NCI-H446 (cell line): ENCODE measurements at places on chromosomes 7 and 10.

DNA sequence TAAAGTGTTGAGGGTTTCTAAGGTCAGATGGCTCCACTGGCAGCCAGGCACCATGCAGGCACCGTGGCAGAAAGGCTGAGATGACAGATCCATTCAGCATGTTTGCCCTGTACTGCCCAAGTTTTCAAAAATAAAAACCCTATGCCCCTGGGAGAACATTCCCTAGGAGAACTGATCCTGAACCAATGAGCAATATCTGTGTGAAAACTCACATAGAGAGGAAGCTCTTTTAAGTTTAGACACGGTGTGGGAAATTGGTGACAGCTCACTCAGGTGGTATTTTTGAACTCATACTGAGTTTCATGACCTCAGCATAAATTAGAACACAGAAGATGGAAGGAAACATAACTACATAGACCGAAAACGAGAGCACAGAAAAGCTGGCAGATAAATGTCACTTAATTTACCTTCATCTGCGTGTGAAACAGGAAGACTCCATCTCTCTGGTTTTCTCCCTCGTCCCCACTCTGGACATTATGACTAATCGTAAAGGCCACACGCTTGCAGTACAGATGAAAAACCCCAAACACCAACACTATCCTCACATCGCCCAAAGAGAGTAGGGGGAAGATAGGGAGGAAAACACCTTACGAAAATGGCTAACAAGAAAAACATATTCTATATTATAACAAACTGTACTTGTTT, 127.8 kb downstream of the ICA1 start:
- DNase-seq = no peak

- peak; percentile 70 for DNase-seq
Measured at GRCh38 chr10:28503114-28503513, 29.8 kb upstream of the WAC start.

DNA sequence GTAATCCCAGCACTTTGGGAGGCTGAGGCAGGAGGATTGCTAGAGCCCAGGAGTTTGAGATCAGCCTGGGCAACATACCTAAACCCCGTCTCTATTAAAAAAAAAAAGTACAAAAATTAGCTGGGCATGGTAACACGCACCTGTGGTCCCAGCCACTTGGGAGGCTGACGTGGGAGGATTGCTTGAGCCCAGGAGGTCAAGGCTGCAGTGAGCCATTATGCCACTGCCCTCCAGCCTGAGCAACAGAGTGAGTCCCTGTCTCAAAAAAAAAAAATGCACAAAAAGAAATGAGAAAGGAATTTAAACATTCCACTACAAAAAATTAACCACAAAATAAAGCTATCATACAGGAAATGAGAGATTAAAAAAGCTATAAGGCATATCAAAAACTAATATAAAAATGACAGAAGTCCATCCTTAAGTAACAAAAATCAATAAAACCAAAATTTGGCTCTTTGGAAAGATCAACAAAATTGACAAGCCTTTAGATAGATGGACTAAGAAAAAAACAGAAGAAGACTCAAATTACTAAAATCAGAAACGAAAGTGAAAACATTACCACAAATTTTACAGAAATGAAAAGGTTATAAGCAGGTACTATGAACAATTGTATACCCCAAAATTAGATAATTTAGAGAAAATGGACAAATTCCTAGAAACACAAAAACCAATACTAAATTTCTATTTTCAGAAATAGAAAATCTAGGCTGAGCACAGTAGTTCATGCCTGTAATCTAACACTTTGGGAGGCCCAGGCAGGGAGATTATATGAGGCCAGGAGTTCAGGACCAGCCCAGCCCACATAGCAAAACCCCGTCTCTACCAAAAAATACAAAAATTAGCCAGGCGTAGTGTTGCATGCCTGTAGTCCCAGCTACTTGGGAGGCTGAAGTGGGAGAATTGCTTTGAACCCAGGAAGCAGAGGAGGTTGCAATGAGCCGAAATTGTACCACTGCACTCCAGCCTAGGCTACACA, 42.4 kb upstream of the NANOS1 start:
- DNase-seq = no peak

- no peak for DNase-seq
Measured at GRCh38 chr7:3238525-3239210, 62.4 kb upstream of the SDK1 start.

DNA sequence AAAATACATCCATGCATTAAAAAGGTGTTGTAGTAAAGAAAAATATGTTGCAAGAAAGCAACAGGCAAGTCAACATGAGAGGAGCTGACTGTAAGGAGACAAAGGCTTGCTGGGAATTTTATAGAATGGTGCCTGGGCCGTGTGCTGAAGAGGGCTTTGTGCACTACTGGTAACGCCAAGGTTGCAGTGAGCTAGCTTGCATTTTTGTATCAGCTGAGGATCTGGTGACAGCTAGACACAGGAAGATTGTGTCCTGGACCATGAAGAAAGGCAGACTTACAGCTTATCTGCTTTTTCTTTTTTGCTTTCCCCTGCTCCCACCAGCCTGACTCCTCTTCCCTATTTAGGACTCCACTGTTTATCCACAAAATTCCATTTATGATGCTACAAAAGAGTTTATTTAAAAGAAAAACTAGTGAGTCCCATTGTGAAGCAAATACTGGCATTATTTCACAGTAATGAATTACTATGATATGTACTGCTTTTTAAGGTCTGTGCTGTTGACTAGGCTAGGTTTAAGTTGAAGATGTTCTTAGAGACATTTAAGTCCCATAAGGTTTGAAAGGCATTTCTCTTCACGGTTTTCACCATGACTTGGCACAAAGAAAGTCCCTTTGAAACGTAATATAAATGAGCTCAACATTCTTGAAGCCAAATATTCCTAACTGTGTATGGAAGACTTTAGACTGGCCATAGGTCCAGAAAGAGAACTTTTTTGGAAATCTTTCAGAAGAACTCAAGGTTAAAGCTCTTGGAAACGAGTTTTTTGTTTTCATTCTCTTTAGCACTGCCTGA, 88.6 kb downstream of the SEC23IP start:
- DNase-seq = no peak

DNA sequence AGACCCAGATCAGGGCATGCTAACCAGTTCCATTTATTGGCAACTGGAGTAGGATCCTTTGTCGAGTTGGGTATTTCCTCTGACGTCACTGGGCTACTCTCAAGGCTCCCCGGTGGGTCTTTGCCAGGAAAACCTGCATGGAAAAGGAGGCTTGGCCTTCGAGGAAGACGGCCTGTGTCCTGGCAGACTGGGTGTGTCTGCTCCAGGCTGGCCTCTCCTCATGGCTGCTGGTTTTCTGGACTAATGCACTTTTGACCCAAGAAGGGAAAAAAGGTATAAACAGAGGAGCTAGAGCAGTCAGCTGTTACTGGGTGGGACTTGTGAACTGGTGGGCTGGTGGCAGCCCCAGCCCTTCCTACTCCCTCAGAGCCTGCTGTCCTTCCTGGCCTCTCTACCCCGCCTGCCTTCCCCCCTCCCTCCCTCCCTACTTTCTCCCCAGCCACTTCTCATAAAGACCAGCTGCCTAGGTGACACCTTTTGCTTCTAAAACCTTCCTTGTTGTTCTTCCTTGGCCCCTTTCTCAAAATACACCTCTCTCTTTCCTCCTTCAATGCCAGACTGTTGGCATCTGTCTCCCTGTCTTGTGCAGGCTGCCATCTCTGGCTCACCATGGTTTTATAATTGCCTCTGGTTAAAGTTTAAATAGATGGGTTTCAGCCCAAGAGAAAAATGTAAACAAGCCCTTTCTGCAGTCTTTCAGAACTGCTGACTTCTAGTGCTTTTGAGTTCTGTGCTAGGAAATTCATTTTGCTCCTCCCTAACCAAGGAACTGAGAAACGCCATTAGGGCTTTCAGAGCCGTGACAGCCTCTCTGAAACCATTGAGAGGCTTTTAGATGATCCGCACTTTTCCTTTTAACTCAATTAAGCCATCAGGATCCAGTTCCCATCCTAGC, 101.8 kb upstream of the MKLN1 start:
- DNase-seq = no peak

GRCh38 chr7:157944051-157944450, 607.2 kb downstream of the DNAJB6 start:
- DNase-seq = no peak

DNA sequence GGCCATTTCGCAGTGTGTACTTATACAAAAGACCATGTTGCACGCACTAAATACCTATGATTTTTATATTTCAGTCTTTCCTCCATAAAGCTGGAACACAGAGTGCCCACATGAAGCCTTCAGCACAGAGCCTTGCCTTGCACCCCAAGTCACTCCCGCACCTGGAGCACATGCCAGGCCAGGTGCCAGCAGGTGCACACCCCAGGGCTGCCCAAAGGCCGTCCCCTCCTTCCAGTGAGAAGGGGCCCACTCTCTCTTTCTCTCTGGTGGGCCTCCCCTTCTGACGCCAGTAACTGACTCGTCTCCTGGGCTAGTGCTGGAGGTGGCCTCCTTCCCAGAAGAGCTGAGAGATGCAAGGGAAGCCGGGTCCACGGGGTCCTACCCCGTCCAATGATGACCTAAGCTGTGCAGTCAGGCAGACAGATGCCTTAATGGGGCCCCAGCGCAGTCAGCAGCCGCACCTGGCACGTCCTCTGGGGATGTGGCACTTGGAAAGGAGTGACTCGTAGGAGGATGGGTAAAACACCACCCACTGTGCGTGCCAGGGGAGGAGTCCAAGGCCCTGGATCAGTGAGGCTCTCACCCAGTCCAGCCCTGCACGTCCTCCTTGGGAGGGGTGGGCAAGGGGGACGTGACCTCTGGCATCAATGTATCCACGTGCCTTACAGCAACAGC, 17.7 kb upstream of the SHH start:
- no peak for DNase-seq

DNA sequence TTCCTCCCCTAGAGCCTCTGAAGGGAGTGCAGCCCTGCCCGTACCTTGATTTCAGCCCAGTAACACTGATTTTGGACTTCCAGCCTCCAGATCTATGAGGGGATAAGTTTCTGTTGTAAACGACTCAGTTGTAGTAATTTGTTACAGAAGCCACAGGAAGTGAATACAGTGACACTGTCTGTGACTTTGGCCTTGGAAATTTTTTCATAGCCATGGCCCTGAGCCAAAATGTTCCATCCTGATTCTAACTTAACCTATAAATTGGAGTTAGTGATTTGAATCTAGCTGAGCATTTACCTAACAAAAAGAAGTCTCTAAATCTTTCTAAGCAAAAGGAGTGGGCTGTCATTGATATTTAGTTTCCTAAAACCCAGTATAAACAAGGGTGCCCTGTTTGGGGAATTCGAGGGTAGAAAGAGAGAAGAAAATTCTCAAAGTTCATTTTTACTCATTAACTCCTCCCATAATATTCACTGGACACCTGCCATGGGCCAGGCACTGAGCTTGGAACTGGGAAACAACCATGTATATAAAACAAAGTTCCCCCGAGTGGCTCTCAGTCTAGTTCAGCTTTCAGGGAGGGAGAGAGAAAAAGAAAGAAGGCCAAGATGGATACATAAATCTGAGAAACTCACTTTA, 162.3 kb downstream of the SKIDA1 start:
- DNase-seq = no peak

- no peak for DNase-seq
Measured at GRCh38 chr7:69502358-69502757, 95.9 kb upstream of the AUTS2 start.

- no peak for DNase-seq
Measured at GRCh38 chr10:105291571-105291970, 650.5 kb downstream of the SORCS3 start.

GRCh38 chr7:155348806-155349205, 51.1 kb downstream of the INSIG1 start:
- DNase-seq = no peak

- no peak for DNase-seq
Measured at GRCh38 chr10:77592946-77593636, 44.5 kb downstream of the KCNMA1 start.

- DNase-seq = peak; percentile 65
Measured at GRCh38 chr10:75099952-75100763, 11.3 kb upstream of the SAMD8 start.

GRCh38 chr10:129771576-129771975, 192.5 kb downstream of the EBF3 start:
- DNase-seq = no peak

DNA sequence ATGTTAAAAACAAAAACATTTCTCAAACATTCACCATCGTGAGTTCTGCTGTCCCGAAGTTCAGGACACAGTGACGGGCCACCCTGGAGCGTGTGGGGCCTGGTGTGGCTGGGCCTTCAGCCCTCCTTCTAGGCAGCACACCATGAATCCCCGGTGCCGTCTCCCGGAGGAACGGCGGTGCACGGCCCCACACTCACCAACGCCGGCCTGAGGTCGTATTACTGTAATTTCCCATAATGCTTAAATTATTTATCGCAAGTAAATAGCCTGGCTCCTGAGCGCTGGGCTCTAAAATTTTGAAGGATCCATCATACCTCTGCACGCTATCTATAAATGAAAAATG, 1.4 kb downstream of the STK32C start:
- no peak for DNase-seq

- no peak for DNase-seq
Measured at GRCh38 chr10:49138361-49138891, 4.6 kb upstream of the FAM170B start.

DNA sequence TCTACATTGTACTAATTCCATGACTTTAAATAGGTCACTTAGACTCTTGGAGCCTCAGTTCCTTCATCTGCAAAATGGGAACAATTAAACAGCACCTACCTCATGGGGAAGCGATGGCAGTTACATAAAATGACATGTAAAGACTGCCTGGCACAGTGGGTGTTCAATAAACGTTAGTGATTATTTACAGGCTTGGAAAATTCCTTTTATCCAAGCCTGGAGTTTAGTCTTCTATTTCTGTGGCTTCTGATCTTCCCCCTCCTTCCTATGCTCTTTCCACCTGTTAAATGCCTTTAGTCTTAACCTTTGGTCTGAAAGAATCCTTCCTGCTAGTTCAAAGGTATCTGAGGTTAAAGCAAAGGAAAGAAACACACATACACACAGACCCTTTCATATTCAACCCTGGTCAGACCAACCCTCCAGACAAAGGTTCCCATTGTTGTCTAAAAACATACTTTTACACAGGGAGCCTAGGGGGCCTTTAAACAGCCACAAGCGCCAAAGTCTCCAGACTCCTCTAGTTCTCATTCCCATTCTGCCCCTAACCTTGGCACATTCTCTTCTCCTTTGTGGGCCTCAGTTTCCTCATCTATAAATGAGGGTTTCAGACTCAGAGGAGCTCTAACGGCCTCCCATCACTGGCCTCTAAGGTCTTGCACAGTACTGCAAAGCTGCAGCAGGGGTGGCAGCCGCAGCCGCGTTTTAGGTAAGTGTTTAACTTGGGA, 21.4 kb downstream of the SORBS1 start:
- DNase-seq = no peak

GRCh38 chr10:27561334-27561733, 57.2 kb downstream of the RAB18 start:
- DNase-seq = no peak
